ENCODE measurements at places on chromosomes 6 and 20.
A peak's percentile ranks its signal among the peaks of the same experiment; 100 is the strongest.

- no peak for DNase-seq
Measured at GRCh38 chr6:134165561-134166201, 113.3 kb upstream of the SLC2A12 start.

DNA sequence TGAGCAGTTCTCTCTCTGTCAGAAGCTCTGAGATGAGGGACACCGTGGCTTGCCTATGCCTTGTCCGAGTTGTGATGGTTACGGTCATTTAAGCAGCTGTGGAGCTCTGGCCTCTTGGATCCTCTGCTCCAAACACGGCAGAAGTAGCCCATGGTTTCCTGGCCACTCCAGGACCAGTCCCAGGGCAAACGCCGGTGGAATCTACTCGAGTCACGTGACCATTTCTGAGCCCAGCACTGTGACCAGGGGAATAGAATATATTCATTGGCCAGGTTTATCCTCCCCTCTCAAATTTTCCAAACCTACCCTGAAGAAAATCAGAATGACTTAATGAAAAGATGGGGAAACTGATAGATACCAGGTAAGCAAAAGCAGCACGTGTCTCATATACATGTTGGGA, 152.8 kb downstream of the TTLL2 start:
- no peak for DNase-seq

- DNase-seq: no peak
Measured at GRCh38 chr6:46191961-46192360, 21.2 kb upstream of the ENPP5 start.

- no peak for DNase-seq
Measured at GRCh38 chr6:167122041-167122826, 662 bp upstream of the CCR6 start.

DNA sequence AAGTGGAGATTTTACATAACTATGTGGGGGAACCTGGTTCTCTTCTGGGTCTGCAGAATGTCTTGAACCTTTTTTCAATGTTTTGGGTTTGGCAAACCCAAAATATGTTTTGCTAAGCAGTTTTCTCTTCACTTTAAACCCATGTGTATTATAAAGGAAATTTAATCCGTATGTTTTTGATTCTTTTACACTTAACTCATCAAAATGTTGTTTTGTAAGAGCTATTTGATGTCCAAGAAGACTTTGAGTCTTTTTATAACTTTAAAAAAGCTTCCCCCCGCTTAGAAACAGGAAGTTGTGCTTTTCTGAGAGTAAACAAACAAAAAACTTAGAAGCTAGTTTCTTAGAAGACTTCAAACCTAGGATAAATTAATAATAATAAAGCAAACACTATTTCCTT, 81.9 kb upstream of the CEP162 start:
- DNase-seq: no peak

DNA sequence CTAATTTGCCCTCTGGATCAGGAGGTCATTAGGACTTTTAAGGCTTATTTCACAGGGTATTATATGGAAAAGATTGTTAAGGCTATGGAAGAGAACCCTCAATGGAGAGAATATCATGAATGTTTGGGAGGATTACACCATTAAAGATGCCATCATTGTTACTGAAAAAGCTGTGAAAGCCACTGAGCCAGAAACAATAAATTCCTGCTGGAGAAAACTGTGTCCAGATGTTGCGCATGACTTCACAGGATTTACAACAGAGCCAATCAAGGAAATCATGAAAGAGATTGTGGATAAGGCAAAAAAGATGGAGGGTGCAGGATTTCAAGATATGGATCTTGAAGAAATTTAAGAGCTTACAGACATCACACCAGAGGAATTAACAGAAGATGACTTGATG, 798.3 kb upstream of the SLC35B3 start:
- no peak for DNase-seq

GRCh38 chr6:34248198-34248726, 544 bp downstream of the SMIM29 start:
- no peak for DNase-seq

- DNase-seq: no peak
Measured at GRCh38 chr20:62872862-62873261, 11.2 kb upstream of the TCFL5 start.

DNA sequence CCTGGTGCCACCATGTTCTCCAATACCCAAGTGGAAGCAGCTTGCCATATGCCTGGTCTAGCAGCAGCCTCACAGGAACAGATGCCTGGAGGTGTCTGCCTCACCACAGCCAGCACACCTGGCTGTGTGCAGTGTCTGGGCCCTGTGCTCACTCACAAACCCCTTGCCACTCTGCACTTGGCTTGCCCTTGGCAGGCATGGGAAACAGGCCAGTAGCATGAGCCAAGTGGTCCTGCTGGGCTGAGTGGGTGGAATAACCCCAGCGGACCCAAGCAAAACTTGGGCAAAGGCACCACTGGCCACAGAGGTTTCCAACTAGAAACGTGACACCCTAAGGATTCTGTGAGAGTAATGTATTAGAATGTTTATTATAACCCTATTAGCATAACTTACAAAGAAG, 600.5 kb upstream of the GJE1 start:
- DNase-seq: no peak

DNA sequence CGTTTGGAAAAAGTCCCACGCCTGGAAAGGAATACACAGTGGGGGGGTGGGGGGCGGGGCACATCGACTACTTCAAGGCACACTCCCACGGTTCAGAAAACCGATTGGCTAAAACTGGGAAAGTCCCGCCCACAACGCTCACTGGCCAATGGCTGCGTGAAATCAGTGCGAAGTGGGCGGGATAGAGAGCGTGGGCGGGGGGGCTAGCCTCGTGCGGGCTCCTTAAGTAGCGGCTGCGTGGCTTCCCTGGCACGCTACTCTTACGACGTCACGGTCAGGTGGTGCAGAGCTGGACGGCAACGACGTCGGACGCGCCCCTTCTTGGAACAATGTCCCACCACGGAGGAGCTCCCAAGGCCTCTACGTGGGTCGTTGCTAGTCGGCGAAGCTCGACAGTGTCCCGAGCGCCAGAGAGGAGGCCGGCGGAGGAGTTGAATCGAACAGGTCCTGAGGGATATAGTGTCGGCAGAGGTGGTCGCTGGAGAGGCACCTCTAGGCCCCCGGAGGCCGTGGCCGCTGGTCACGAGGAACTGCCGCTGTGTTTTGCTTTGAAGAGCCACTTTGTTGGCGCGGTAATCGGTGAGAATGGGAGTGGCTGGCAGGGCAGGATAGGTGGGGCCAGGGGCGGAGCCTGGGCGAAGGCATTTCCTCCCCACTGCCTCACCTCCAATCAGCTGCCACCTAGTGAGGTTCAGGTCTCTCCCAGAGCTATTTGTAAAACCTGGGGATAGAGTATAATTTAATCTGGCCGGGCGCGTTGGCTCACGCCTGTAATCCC, at the start of gene DDX43:
Gene DDX43 (plus strand): TSS at position 252 of the 778 bp plus-strand sequence. CDS start 78 bp downstream, at position 330.
- DNase-seq: peak; percentile 13

DNA sequence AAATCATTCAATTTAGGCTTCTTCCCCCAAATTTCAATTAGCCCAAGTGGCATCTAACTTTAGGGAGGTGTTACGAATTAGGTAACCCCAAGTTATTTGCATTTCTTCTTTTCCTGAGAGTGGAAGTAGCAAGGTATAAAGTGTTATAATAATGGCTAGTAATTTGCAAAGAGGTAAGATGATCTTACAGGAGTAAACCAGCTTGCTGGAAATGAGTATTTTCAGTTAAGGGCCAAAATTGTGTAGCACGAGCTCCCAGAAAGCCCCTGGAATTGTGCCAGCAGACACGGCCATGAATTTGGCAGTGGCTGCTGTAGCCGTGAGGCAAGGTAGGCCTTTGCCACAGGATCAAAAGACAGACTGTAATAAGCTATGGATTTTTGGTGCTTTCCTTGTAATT, 38.0 kb downstream of the CITED2 start:
- no peak for DNase-seq

DNA sequence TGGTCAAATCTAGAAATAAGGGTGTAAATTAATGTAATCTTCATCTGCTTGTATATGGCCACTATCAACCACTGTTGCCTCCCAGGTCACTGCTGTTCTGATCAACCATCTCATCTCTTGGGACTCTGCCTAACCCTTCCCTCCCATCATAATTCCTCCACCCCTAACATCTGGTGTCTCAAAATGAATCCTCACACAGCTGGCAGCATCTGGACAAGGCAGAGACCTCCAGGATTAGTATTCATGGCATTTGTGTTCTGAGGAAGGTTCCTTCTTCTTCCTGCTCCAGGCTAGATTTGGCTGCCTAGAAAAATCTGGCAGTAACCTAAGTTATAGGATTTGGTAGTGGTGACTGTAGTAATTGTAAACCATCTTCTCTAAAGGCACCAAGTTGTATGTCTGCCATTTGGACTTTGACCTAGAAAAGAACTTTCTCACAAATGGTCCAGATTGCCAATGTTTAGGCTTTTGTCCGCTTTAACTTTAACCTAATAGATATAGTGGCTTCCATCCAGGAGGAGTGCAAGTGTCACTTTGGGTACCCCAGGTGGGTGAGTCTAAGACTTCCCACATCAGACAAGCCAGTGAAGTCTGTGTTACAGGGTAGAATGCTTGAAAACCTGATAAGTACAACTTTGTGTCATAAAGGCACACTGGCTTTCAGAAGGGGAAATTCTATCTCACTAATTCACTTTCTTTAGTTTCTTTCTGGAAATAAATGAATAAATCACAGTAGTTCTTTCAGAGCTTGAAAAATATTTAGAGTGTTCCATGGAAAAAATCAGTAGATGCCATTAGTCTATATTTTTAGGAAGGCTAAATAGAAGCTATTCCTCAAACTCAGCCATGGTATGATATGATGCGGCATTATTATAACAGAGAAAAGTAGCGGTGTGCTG, 3.0 kb upstream of the PHACTR2 start:
- no peak for DNase-seq

DNA sequence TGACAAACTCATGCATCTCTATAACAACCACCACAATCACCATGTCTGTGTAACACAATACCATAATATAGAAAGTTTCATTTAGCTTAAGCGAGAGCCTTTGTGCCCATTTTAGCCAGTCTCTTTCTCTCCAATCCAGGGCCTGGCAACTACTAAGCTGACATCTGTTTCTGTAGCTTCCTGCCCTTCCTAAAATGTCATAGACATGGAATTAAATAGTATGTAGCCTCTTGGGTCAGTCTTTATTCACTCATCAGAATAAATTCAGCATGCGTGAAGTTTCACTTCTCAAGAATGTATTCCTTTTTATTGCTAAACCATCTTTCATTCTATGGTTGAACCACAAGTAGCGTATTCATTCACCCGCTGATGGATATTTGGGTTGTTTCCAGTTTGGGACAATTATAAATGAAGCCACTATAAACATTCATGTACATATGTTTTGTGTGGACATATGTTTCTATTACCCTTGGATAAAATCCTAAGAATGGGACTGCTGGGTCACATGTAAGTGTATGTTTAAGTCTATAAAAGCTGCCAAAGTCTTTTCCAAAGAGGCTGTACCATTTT, 1.7 kb upstream of the TREM2 start:
- no peak for DNase-seq

DNA sequence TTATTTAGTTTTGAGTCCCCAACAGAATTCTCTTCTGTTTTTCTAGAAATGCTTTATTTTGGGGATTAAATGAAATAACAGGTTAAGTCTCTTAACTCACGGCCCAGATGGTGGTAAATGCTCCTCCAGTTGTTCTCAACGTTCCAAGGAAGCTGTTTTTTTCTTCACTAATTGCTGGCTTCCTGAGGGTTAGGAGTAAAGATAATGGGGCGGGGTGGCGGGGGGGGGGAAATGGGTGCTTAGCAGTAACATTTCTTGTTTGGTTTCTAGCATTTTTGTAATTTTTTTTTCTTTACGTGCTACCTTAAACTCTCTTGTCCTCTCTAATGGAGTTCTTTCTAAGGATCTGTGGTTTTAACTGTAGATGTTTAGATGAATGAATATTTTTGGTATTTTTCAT, 2.2 kb downstream of the SRSF3 start:
- no peak for DNase-seq

DNA sequence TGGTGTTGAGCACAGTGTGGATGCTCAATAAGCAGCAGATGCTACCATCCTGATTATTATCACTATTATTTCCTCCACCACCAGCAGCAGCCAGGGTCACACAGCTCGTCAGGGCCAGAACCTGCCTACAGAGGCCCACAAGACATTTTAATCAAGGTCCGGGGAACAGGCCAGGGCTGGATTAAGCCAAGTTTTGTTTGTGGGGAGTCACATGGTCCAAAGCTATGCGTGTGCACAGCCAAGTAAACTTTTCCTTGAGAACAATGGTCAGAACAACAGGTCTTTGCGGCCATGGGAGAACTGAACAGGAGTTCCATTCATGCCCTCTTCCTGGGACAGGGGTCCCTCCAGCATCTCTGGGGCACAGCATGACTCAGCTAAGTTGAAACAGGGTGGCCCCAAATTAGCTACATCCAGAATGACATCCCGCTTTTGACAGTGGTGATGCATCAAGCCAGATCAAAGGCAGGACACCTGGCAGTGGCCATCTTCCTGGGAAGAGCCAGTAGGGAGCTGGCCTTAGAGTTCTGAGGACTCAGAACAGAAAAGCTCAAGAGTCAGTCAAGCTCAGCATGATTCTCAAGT, 11.7 kb downstream of the SNTA1 start:
- DNase-seq: no peak

GRCh38 chr20:45994761-45995493, 13.8 kb upstream of the MMP9 start:
- DNase-seq: no peak

DNA sequence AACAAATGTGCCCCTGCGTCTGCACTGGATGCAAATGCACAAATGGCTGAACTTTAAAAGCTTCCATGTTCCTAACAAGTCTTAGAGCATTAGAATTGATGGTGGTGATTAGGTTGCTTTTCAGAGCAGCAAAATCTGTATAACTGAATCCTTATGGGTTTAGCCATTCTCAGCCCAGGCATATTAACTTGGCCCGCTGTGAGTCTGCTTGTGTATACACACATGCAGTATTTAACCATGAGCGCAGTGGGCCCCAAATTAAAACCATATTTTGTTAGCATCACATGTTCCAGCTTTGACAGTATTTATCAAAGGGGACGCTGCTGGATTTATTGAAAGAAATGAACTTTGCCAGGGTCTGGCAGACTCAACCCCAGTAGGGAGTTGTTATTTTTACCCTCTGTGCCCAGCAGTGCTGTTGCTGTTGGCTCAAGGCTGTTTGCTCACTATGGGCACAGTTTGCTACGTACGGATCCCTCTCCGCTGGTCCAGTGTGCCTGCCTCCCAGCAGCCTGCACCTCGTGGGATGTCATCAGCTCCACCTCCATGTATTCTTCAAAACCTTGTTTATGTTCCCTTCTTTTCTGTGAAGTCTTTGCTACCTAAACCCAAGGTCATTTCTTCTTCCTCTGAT, 144.7 kb downstream of the QRSL1 start:
- DNase-seq: no peak

DNA sequence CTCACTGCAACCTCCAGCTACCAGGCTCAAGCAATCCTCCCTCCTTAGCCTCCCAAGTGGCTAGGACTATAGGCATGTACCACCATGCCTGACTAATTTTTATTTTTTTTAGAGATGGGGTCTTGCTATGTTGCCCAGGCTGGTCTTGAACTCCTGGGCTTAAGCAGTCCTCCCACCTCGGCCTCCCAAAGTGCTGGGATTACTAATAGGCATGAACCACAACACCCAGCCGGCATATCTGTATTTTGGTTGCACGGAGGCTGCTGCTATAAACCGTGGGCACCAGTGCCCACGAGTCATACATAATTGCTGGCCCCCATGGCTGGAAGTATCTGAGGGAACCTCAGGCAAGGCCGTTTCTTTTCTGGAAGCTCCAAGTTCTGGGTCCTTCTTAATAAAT, 18.3 kb upstream of the ADRM1 start:
- DNase-seq: no peak
